ENCODE measurements at places on chromosomes 7 and 10. TPM values are rescaled to one million over a fixed set of nuclear protein-coding genes. Genes with fewer than 3 reads are reported as not detected.

GPR146 gene
- total RNA-seq = under 0.01 TPM

PTCD1 gene
- total RNA-seq = 8.2 TPM

OGA gene
- 93.1 TPM for total RNA-seq

SORCS3 gene
- not detected for total RNA-seq

PRRT4 gene
- not detected for total RNA-seq

WIPF3 gene
- total RNA-seq = under 0.01 TPM

PTPRN2 gene
- not detected for total RNA-seq

AKR1C8 gene
- total RNA-seq = not detected

DMBT1 gene
- total RNA-seq = under 0.01 TPM

EBLN1 gene
- total RNA-seq = not detected

GRID1 gene
- under 0.01 TPM for total RNA-seq

KAT6B gene
- 26.3 TPM for total RNA-seq

DNA sequence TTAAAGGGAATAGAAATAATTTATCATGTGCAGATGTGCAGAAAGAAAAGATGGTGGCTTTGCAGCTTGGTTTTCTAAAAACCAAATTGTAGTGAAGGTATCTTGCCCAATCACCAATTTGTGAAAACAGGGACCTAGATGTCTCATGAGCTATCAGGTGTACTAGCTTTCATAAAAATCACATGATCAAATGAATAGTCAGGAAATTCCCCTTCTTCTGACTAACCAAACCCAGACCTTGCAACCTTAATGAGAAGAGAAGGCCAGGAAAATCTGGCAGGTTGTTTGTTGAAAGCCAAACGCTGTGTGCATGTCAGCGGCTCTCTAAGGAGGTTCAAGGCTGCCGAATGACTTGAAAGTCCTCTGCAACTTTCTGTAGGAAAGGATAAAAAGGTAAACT lies 304.4 kb upstream of the NRP1 start:
- no peak for DNase-seq

GRCh38 chr7:140358412-140359051 lies 39.8 kb downstream of the SLC37A3 start:
- DNase-seq = no peak

- DNase-seq = no peak
Observed at GRCh38 chr10:77699080-77699645, 61.6 kb upstream of the KCNMA1 start.

DNA sequence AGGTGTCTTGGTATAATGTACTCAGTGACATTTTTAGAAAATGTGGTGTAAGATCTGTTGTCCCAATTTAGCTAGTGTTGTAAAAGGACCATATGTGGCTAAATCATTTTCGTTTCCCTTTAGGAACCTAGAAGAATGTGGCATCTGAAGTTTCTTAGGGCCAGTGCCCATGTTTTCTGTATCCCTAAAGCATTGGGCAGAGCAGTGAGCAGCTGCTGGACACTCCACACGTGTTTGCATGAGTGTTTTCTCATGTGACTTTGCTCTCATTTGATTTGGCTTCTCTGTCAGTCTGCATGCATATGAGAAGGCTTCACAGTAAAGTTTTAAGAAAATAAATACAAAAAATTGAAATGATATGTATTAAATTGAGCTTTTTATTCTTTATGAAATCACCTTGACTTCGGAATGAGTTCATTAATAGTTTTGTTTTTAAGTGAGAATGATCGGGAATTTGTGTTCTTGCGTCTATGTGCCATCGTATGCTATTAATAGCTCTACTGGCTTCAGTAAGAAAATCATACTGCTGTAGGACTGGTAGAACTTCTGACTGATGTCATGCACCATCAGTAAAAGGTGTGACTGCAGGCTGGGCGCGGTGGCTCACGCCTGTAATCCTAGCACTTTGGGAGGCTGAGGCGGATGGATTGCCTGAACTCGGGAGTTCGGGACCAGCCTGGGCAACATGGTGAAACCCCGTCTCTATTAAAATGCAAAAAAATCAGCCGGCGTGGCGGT lies 61.3 kb downstream of the RBM33 start:
- no peak for DNase-seq

GRCh38 chr7:91243591-91244301 lies 20.5 kb upstream of the FZD1 start:
- peak; percentile 52 for DNase-seq

- DNase-seq = peak; percentile 30
Observed at GRCh38 chr7:44439926-44440325, 50.5 kb downstream of the NUDCD3 start.

GRCh38 chr10:110311357-110311949 lies 6.7 kb upstream of the SMNDC1 start:
- peak; percentile 66 for DNase-seq

DNA sequence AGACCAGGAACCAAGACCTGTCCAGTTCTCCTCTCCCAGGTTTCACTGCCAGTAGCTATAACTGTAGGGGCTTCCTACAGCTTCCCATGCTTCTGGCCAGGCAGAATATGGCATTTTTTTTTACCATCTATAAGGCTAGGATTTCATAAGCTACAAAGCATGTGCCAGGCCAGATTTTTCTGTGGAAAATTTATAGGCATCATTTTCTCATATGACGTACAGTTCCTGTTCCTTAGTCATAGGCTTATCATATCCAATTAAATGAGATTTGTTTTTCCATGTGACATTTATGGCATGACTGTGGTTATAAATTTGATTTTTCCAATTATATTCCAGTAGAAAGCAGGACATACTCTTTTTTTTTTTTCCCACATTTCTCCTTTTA lies 208.6 kb upstream of the NPY start:
- peak; percentile 4 for DNase-seq

- DNase-seq = no peak
Observed at GRCh38 chr10:35334297-35334696, 2.0 kb upstream of the CCNY start.

DNA sequence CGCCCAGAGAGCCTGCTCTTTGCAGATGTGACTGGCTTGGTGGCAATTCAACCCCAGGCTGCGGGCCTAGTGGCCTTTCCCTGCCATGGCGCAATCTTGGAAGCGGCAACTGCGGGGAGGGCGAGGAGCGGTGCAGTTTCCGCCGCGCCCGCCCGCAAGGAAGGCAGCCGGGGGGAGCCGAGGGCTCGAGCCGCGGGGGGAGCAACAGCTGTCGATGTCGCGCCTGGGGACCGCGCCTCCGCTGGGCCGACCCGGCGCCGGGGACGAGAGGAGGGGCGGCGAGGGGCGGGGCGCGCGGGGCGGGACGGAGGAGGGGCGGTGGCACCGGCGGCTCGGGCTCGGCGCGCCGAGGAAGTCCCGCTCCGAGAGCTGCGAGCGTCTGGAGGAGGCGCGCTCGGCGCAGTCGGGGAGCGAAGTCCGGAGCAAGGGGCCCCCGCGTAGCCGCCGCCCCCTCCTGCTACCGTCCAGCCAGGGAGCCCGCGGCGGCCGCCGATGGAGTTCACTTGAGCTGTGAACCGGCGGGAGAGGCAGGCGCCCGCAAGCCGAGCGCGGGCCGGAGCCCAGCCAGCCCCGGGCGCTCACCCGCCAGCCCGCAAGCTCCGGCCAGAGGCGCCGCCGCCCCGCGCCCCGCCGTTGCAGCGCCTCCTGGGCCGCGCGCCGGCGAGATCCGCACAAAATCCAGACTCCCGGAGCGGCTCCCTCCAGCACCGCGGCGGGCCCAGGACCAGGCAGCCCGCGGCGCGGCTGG lies 438.1 kb upstream of the GALNT17 start:
- DNase-seq = peak; percentile 33

DNA sequence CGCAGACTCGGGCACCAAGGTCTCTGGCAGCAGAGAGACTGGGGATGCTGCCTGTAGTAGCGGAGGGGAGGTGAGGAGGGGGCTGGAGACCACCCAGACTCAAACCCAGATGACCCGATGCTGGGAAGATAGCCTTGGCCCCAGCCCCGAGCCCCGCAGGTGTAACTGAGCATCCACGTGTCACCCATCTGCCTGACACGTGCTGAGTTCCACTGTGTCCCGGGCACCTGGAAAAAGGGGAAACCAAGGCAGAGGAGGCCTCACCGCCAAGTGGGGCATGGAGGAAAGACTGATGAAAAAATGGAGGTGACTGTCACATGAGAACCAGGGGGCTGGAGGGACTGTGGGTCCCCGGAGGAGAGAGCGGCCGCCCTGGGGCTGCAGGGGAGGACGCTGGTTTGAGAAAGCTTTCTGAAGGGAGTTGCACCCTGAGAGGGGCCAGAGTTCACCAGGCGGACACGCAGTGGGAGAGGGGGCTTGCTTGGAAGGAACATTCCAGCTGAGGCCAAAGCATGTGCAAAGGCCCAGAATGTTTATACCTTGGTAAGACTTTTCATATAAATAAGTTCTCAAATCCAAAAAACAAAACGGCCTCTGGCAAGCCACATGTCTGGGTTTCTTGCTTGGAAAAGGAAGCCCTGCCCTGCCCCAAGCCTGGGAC lies 27.4 kb upstream of the ELN start:
- peak; percentile 30 for DNase-seq

- peak; percentile 41 for DNase-seq
Observed at GRCh38 chr7:94206295-94206694, 188.4 kb upstream of the COL1A2 start.

GRCh38 chr7:31337002-31337565 lies 3.4 kb downstream of the NEUROD6 start:
- no peak for DNase-seq

GRCh38 chr7:1977059-1977875 lies 255.5 kb downstream of the MAD1L1 start:
- no peak for DNase-seq

- no peak for DNase-seq
Observed at GRCh38 chr10:89428877-89429276, 14.5 kb downstream of the IFIT5 start.

DNA sequence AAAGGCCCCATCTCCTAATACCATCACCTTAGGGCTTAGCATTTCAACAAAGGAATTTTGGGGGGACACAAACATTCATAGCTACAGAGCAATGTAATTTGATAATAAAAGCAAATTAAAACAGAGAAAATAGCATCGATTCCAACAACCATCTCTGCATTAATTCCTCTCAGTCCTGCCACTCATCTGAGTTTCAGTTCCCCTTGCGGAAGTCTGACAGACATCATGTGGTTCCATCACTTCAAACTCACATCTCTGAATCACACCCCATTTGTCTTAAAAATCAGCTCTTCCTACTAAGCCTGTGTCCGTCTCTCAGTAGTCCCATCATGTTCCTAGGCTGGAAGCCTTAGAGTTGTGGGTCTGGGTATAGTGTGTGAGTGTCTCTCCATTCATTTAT lies 3.6 kb downstream of the ADCK2 start:
- no peak for DNase-seq

- DNase-seq = no peak
Observed at GRCh38 chr7:3304131-3304530, 3.1 kb downstream of the SDK1 start.

DNA sequence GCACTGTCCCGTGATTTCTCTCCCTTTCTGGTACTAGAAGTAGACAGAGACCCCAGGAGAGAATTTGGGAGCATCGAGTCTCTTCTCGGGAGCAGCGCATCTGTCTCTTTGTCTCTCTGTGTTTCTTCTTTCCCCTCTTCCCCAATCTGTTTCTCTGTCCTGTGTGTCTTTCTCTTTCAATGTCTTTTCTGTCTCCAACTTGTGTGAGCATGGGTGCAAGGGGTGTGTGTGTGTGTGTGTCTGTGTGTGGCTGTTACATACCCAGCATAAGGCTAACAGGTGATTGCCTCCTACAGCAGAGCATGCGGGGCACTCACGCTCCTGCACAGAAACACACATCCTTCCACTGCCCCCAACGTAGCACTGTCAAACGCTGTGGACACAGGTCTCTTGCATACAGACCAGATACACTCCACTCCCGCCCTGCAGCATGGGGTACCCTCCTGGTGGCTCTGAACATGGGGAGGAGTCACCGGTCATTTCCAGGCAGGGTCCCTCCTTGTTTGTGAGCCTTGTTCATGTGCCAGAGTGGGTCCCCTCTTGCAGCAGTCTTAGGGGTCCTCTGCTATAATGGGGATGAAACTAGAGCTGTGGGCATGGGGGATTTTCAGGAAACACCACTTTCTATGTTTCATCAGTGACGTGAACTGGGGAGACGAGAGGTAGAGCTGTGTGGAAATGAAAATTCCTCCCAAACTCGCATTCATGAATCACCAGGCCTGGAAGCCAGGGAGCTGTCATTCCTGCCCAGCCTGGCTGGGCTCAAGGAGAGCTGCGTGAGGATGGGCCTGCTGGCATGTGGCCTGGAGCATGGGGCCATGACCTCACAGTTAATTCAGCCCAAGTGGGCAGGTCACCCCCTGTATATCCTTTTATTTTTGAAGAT lies 980 bp downstream of the ADAMTS14 start:
- DNase-seq = peak; percentile 68

DNA sequence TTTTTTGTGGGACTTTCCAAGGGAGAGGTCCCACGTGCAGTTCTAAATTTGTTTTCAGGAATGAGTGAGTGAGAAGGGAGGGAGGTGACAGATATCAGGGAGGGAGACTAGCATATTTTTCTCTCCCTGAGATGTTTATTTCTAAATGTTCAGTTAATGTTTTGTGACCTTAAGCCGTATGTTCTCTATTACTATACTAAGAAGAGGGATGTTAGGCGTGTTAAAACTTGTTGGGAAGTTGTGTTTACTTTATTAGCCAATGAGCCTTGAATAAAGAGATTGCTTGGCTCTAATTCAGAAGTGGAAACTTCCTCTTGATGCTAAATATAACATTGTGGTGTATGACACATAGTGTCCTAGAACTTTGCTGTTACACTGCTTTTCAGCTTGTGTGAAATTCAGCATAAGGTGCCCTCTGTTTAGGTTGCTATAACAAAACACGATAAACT lies 37.3 kb downstream of the DNAH11 start:
- peak; percentile 71 for DNase-seq

DNA sequence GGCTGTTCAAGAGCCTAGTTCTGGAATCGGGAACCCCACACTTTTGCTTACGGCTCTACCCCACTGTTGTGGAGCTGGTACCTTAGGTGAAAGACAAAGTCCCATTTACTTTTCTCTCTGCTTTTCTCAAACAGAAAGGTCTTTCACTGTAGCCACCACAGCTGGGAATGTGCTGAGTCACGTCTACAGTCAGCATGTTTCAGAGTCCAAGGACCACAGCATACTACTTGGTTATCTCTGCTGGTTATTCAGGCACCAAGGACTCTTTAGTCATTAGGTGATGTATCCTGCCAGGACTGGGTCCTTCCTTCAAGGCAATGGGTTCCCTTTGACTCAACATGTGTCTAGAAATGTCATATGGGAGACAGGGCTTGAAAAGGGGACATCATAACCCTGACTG lies 266.8 kb upstream of the STEAP1 start:
- no peak for DNase-seq

DNA sequence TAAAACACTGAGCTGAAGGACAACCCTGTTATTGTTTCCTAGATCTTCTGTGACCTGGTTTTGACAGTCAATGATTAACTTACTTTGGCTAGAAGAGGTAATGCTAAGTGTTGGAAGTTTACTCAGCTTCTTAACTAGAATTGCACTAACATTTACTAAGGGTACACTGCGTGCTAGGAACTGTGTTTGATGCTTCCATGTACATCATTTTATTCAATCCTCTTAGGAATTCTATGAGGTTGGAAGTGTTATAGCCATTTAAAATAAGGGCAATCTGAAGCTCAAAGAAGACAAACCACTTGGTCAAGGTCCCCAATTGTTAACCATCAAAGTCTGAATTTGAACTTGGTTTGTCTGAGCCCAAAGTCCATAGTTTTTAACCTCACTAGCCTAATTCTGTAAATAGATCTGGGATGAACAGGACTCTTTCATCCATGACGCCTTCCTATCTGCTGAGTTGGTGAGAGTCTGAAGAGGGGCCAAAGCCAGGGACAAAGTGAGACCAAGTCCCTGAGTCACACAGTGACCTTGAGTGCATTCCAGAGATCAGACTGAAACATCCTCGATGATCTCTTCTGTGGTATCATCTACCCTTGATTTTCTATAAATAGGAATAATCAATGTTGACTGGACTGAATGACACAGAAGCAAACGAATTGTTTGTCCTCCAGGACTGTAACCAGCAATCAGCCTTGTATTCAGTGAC lies 29.2 kb upstream of the ZNRF2 start:
- DNase-seq = no peak

- DNase-seq = no peak
Observed at GRCh38 chr7:121666306-121666705, 206.7 kb upstream of the PTPRZ1 start.

All from fibroblast of villous mesenchyme (primary cell).